Stimulated activated CD8-positive, alpha-beta memory T cell treated with anti-CD3 and anti-CD28 coated beads, Interleukin-7, amount 100 ng/mL, for 24 hours (primary cell): ENCODE measurements at places on chromosomes 1 and 21.

- no peak for DNase-seq
Measured at GRCh38 chr1:23865543-23865930, 2.6 kb downstream of the FUCA1 start.

DNA sequence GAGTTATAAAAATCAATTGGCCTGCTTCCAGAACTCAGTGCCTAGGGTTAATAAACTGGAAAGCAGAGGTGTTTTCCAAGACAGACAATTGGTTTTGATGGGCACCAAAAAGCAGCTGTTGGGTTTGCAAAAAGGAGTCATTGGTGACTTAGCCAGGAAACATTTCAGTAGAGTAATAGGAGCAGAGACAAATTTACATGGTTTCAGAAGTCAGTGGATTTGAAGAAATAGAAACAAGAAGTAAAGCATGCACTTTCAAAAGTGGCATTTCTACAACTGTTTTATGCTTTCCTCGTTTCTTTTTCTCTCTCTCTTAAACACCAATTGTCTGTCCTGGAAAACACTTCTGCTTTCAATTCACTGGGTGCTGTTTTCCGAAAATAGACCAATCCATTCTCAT is 87.8 kb downstream of the GLUL start:
- no peak for DNase-seq

DNA sequence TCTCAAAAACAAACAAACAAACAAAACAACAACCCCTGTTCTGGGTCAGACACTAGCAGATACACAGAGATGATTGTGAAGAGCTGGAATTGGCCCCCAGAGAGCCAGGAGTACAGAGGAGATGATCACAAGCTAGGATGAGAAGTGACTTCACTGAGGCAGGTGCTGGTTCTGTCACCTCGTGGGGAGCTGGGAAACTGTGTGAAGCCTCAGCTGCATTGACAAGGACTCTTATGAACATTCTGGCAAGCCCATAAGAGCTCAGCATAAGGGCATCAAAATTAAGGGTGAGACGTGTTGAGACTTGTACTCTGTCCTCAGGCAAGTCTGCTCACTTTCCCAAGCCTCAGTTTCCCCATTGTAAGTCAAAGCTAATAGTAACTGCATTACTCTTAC is 14.7 kb upstream of the PTP4A2 start:
- no peak for DNase-seq

DNA sequence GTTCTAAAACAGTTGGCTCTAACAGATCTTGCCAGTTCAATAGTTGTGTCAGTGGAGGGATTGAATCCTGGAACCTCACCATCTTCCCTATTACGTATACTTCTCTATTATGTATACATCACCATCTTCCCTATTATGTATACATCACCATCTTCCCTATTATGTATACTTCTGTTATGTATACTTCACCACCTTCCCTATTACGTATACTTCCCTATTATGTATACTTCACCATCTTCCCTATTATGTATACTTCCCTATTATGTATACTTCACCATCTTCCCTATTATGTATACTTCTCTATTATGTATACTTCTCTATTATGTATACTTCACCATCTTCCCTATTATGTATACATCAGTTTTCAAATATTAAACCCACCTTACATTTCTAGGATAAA is 34.4 kb upstream of the HP1BP3 start:
- no peak for DNase-seq

DNA sequence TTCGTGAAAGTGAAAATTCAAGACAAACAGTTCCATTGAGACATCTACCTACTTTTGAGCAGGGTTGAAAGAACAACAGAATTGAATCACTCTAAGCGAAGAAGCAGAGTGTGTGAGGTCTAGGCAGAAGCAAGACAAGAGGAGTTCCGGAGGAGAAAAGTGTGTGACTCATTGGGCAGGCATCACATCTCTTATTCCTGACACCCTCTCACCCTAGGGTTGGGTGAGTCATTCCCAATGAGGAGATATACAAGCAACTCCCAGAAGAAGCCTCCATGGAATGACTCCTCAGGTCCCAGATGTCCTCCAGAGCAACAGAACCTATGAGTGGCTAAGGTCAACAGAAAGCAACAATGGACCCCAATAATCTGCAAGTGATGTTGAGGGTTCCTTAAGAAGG is 138.1 kb downstream of the TPR start:
- no peak for DNase-seq
